ENCODE measurements at places on chromosomes 7 and 10.

- DNase-seq = no peak
These were observed 64.8 kb downstream of the TNS3 start for GRCh38 chr7:47516985-47517600.

- DNase-seq = no peak
These were observed 415.1 kb downstream of the GFRA1 start for GRCh38 chr10:115857856-115858255.

GRCh38 chr7:133071506-133071905, 10.4 kb downstream of the CHCHD3 start:
- no peak for DNase-seq

DNA sequence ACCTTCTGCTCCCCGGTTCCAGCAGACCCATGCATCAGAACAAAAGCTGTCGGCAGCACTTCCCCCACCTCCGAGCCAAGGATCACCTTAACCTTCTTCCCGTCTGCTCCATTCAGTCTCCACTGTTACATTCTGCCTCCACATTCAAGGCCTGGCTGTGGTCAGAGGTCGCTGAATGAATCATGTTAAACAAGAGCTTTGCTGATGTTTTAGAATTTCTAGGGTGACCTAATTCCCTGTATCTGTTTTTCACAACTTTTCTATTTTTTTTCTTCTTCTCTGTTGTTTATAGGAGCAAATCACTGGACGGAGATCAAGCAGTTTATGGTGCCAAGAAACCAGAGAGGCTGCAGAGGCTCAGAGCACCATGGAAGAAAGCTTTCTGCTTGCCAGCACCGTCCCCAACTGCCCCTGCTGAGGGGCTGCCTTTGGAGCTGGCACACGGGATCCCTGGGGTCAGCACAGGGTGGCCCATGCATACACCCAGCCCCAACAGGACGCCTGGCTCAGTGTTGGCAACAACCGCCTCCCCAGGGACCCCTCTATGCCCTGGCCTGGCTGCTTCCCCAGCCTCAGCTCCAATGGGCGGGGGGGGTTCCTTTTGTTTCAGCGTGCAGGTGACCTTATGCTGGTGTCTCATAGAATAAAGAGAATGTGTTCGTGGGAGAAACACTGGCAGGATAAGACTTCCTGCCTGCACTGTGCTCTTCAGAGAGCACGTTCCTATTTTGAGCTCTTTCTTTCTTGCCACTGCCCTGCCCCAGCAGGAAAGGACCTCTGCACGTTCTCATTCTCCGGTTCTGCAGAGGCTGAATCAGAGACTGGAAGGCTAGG, 182.7 kb upstream of the LYZL2 start:
- DNase-seq = no peak

DNA sequence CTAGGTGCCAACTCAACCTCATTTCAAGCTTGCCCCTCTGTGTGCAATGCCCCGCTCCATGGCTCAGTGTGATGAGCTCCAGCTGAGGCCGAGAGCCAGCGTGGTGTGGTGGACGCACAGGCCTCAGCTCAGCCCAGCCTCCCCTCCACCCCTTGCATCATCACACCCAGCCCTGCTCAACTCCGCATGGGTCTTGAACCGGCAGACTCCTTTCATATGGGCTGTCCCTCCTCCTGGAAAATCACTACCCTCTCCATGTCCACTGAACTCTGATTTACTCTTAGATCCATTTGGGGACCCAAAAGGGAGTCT, 16.6 kb upstream of the SLC18A3 start:
- no peak for DNase-seq

DNA sequence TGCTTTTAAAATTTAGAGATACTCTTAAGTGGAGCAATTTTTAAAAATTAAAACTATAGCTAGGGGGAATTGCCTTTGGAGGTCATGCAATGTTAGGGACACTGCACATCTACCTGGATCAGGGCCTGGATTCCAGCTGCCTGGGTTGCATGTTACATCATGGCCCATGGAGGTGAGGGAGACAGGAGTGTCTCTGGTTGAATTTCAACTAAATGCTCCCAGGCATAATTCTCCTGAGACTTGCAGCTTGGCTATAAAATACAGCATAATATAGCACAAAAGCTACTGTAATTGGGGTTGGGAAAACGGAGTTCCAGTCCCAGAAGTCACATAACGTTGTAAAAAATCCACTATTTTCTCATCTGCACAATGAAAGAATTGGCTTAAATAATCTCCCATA, 782.5 kb downstream of the LRMDA start:
- no peak for DNase-seq

- no peak for DNase-seq
These were observed 87.6 kb upstream of the GNAI1 start for GRCh38 chr7:80047032-80047431.

- DNase-seq = no peak
These were observed 438.1 kb downstream of the MDFIC start for GRCh38 chr7:115359955-115360354.

- no peak for DNase-seq
These were observed 50.1 kb downstream of the FAM13C start for GRCh38 chr10:59312247-59312646.

GRCh38 chr10:36717118-36717517, 408.3 kb upstream of the ANKRD30A start:
- DNase-seq = no peak

DNA sequence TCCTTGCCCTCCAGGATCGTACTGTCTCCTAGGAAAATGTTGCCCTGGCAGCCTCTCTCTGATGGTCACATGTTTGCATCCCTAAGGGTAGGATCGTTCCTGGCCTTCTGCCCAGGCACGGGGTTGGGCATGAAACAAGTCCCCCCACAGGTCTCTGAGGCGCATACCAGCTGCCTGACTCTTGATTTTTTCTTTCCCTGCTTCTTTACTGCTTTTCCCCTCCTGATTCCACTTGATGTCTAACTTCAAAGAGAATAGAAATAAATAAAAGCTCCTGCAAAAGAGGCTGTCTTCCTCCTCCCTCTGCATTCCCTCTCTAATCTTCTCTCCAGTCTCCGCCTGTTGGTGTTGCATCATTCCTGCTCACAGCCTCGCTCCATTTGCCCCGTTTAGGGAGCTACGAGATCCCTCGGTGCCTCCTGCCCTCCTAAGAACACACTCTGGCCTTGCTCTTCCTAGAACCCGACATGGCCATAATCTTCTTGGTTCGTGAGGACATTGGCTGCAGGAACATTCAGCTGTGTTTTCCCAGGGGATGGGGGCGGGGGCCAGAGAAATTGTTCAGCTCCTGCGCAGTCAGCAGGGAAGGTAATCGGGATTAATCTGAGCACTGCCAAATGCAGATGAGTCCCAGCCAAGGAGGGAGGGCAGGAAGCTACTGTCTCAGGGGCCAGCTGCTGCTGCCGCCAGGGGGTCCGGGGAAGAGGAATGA, 26.0 kb downstream of the LEP start:
- no peak for DNase-seq

DNA sequence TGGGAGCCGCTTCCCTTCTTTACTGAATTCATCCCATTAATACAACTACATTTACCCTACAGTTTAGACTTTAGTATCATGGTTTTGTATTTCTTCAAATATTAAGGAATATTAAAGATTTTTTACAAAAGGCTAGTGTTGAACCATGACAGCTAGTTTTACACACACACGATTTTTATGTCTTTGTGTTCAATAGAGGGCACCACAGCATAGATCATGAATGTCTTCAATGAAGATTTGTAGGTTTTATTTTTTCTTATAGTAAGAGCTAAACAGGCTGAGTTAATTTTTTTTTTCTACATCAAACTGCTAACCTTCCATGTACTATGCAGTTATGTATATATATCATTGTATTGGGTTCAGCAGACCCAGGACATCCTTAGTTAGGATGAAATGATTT, 76.9 kb downstream of the SNX10 start:
- no peak for DNase-seq

DNA sequence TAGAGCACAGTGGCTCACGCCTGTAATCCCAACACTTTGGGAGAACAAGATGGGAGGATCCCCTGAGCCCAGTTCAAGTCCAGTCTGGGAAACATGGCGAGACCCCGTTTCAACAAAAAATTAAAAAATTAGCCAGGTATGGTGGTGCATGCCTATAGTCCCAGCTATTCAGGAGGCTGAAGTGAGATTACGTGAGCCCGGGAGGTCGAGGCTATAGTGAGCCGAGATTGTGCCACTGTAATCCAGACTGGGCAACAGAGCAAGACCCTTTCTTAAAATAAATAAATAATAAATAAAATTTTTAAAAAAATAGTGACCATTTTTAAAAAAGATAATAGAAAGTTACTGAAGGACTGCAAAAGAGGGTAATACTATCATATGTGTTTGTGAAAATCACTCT, 28.8 kb downstream of the MTPAP start:
- no peak for DNase-seq

GRCh38 chr7:143384661-143385631, 3.8 kb downstream of the ZYX start:
- DNase-seq = no peak

DNA sequence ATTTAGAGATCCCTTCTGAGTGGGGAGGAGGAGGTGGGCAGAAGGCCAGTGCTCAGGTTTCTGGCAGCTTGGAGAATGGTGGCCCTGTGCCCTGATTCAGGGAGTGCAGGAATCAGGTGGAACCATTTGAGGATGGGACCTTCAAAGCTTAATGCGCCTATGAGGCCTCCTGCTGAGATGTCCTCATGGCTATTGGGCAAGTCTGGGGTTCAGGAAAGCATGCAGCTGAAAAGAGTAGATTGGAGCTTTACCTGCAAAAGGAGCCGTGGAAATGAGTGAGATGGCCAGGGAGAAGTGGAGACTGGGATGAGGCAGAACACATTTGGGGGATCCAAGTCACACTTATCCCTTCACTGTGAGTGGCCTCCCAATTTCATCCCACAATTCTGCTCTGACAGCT, 6.1 kb downstream of the FFAR4 start:
- DNase-seq = no peak

GRCh38 chr10:4947039-4947634, 16.1 kb upstream of the AKR1C1 start:
- no peak for DNase-seq

- no peak for DNase-seq
These were observed 20.3 kb downstream of the SMURF1 start for GRCh38 chr7:99123571-99124033.

DNA sequence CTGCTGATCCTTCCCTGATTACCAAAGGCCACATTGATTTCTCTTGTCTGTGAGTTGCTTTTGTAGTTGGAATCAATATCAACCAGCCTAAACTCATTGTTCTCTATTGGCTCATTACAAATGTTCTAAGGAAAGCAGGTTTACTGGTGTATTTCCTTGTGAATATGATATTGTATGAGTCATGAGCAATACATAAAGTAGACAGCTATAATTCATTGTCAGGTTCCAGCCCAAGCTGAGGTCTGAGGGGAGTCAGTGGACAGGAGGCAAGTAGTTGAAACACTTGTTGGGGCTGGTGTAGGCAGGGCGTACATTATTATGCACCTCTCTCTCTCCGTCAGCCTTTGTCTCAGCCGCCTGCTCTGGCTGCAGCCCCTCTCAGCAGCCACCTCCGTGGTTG, 451.7 kb downstream of the IPMK start:
- no peak for DNase-seq

DNA sequence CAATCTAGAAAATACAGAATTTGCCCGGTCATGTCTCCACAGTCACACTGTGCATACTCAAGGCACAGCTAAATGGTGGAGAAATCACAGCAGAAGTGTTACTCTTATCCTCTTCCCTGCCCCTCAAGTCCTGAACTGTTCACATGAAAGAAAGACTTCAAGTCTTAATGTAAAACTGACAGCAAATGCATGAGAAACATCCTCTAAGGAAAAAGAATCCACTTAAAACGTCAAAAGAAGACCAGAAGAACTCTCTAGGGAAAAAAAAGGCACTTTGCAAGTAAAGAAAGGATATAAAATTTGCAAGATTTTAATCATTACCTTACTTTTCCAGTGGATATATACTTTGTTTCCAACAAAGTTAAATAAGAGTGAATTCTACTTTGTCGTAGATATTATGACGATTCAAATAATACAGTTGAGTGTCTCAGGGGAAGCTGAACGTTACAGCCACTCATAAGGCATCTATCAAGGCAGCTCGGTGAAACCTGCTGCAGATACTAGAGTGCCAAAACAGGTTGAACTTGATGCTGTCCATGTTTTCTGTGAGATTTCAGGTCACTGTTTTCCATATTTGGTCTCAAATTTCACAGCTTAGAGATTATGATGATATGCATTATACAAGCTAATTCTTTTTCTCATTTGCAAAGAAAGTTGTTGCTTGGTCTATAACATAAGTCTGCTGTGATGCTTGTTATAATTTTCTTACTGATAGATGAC, 155.0 kb downstream of the CTTNBP2 start:
- DNase-seq = no peak

- no peak for DNase-seq
These were observed 17.7 kb upstream of the TTYH3 start for GRCh38 chr7:2613931-2614600.

Measured in GM12864 (cell line).